Lung microvascular endothelial cell (primary cell): ENCODE measurements at places on chromosomes 2 and 18.

- no peak for DNase-seq
These were observed 62.7 kb upstream of the ST3GAL5 start for GRCh38 chr2:85951351-85952067.

DNA sequence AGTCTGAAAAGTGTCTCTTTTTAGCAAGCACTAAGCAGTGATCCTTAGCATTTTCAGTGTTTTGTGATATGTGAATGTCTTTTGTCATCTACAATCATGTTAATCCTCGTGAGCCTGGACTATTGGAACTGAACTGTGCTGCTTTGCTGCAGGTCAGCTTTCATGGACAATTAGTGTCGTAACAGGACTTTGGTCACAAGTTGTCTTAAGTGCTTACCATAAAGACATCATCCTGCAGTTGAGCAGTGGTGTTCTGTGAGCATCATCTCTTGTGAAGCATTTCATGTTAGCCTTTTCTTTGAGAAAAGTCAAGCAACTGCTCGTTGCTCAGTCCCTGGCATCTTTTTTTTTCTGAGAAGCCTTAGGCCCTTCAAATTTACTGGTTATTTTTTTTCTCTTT lies 135.9 kb downstream of the ZNF407 start:
- DNase-seq, result no peak

- DNase-seq, result no peak
These were observed 19.5 kb downstream of the INPP1 start for GRCh38 chr2:190362894-190363293.

GRCh38 chr2:3637311-3637675 lies 20.7 kb upstream of the ALLC start:
- no peak for DNase-seq

DNA sequence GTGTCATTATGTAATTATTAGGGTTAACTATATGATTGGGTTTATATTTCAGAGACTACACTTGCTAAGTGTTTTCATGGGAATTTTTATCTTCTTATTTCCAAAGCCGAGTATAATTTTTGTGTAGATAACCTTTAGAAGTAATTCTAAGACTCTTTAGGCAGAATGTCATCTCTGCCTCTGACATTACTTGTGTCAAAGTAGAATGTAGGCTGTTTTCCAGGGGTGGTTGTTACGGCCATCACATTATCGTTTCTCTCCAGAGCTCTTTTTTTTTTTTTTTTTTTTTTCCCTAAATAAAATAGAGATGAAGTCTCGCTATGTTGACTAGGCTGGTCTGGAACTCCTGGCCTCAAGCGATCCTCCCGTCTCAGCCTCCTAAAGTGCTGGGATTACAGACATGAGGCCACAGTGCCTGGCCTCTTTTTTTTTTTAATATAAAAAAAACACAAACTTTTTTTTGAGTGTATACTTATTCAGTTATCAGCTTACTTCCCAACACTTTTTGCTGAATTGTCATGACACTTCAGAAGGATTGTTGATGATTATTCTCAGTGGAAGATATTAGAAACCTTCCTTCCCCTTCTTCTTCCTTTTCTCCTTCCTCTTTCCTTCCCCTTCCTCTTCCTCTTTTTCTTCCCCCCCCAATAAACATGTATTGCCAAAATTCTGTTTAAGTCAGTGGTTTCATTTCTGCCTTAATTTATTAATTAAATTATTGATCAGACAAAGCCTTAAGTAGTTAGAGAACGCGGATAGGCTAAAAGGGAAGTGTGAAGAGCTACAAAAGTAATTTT lies 2.3 kb downstream of the PIKFYVE start:
- DNase-seq, result no peak

DNA sequence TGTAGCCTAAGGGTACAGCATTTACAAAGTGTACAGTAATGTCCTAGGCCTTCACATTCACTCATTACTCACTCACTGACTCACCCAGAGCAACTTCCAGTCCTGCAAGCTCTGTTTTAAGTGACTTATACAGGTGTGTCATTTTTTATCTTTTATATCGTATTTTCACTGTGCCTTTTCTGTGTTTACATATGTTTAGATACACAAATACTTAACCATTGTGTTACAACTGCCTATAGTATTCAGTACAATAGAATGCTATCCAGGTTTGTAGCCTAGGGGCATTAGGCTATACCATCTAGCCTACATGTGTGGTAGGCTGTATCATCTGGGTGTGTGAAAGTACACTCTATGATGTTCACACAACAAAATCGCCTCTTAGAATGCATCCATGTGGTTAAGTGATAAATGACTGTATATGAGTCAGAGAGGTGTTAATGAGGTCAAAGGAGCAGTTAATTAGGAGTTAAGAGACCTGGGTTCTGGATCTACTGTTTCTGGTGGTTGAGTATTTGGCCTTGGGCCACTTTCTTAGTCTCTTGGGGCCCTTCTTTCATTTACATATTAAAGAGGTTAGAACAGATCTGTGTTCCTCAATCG lies 149.1 kb downstream of the GREB1L start:
- DNase-seq, result no peak

DNA sequence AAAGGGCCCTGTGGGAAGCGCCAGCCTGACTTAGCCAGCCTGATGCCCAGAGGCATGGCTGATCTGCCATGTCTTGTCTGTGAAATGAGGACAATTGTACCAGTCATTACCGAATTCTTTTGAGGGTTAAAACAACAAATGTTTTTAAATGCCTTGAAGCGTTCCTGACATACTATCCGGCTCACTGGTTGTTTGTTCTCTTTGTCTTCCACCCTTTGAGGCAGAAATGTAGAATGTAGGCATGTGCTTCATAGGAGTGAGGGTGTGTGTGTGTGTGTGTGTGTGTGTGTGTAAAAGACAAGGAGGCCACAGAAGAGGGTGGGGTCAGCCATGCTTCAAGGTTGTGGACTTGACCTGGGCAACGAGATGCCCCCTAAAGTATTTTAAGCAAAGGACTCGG lies 35.5 kb downstream of the TGFBRAP1 start:
- no peak for DNase-seq
